Sigmoid colon (tissue), 7 donors: ENCODE measurements at places on chromosomes 3 and 15. TPM values are rescaled to one million over a fixed set of nuclear protein-coding genes. Genes with fewer than 3 reads are reported as not detected.

The NTRK3 gene
- not detected for polyA plus RNA-seq

The TMEM266 gene
- 1.1 TPM for polyA plus RNA-seq

The CSTA gene
- polyA plus RNA-seq, result 20.4 TPM

The DUSP7 gene
- polyA plus RNA-seq, result 4.2 TPM

The ZDHHC23 gene
- 4.2 TPM for polyA plus RNA-seq

The MAGI1 gene
- 10.2 TPM for polyA plus RNA-seq

The SAMD7 gene
- polyA plus RNA-seq, result not detected

The ITIH4 gene
- not detected for polyA plus RNA-seq

The MST1R gene
- 24.0 TPM for polyA plus RNA-seq

The TMEM212 gene
- not detected for polyA plus RNA-seq

The SMC4 gene
- 19.9 TPM for polyA plus RNA-seq

The ZNF197 gene
- polyA plus RNA-seq, result 7.1 TPM

The ARRDC4 gene
- polyA plus RNA-seq, result 143 TPM

The PRR20G gene
- polyA plus RNA-seq, result not detected

The TEX55 gene
- not detected for polyA plus RNA-seq

The PTH1R gene
- 1.2 TPM for polyA plus RNA-seq

The LMAN1L gene
- 0.64 TPM for polyA plus RNA-seq

The WDR93 gene
- polyA plus RNA-seq, result not detected

The CCDC33 gene
- polyA plus RNA-seq, result 0.60 TPM

The SCN11A gene
- 0.57 TPM for polyA plus RNA-seq

The FBXW12 gene
- not detected for polyA plus RNA-seq

The GOLGA8F gene
- not detected for polyA plus RNA-seq

The CD96 gene
- 1.8 TPM for polyA plus RNA-seq

The BUB1B gene
- 0.60 TPM for polyA plus RNA-seq

The MOBP gene
- not detected for polyA plus RNA-seq

The TM4SF1 gene
- 38.4 TPM for polyA plus RNA-seq

The DUOX2 gene
- polyA plus RNA-seq, result 0.60 TPM

The GOLGA6B gene
- not detected for polyA plus RNA-seq

The FETUB gene
- polyA plus RNA-seq, result 0.46 TPM

The ZNF80 gene
- not detected for polyA plus RNA-seq

The ETV5 gene
- 8.4 TPM for polyA plus RNA-seq

The SUCNR1 gene
- polyA plus RNA-seq, result 0.35 TPM

The ILDR1 gene
- polyA plus RNA-seq, result 4.8 TPM

The ZNF501 gene
- 2.0 TPM for polyA plus RNA-seq

The PLA1A gene
- polyA plus RNA-seq, result not detected

The XCR1 gene
- not detected for polyA plus RNA-seq

The DNAH12 gene
- polyA plus RNA-seq, result 0.16 TPM

The SLC51B gene
- polyA plus RNA-seq, result 76.3 TPM

The NFKBIZ gene
- polyA plus RNA-seq, result 14.3 TPM

The FRMD5 gene
- polyA plus RNA-seq, result 0.92 TPM

The CD200 gene
- 9.6 TPM for polyA plus RNA-seq

The GOLGA6L10 gene
- polyA plus RNA-seq, result 1.4 TPM

The FAM107A gene
- polyA plus RNA-seq, result 10.9 TPM

The LMCD1 gene
- polyA plus RNA-seq, result 16.2 TPM

The FOXL2NB gene
- not detected for polyA plus RNA-seq

The KLHL6 gene
- polyA plus RNA-seq, result under 0.01 TPM

The C3orf85 gene
- polyA plus RNA-seq, result 5.1 TPM

The STOML1 gene
- polyA plus RNA-seq, result 4.2 TPM

The LCTL gene
- polyA plus RNA-seq, result 0.01 TPM

The TRIM42 gene
- not detected for polyA plus RNA-seq

The SEC22A gene
- polyA plus RNA-seq, result 13.5 TPM

The KNG1 gene
- polyA plus RNA-seq, result not detected

The CASR gene
- polyA plus RNA-seq, result 0.06 TPM

The C15orf62 gene
- not detected for polyA plus RNA-seq

The PIERCE2 gene
- polyA plus RNA-seq, result 20.4 TPM

The FBLN2 gene
- polyA plus RNA-seq, result 1.2 TPM

The PLSCR4 gene
- polyA plus RNA-seq, result 29.8 TPM

The SKOR1 gene
- not detected for polyA plus RNA-seq

The CCR3 gene
- polyA plus RNA-seq, result 0.69 TPM
